ENCODE measurements at places on chromosomes 1 and 21.

- no peak for DNase-seq
Observed at GRCh38 chr1:184838504-184838951, 83.9 kb upstream of the EDEM3 start.

- no peak for DNase-seq
Observed at GRCh38 chr1:18870957-18871356, 11.5 kb upstream of the TAS1R2 start.

GRCh38 chr1:59057211-59057694 lies 239.6 kb upstream of the FGGY start:
- no peak for DNase-seq

DNA sequence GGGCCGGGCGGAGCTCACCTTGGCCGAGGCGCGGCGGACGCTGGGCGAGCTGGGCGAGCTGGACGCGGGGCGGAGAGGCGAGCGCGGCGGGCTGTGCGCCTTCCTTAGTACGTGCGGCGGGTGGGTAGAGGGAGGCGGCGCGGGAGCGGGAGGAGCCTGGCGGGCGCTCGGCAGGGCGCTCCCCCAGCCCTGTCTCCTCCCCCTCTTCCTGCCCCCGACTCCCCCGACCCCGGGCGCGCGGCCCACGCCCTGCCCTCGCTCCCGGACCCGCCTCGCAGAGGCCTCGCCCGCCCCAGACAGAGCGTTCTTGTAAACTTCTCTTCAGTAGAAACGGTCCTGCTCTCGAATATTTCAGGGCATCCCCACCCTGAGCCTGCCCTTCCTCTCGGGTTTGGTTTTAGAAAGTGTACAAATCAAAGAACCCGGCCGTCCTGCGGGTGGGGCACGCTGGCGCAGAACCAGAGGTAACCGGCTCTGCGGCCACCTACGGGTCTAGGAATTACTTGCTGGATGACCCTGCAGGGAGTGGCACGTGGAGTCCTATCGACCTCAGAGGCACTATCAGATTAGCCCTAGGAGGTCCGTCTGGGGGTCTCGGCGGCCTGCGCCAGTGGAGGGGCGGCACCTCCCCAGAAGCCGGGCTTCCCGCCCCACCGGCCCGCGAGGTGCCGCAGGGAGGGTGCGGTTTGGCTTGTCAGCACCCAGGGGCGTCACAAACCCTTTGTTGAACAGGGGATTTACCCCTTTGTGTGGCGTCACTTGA lies at the start of gene S100A10:
TSS of gene S100A10 (minus strand) at position 126 of the 763 bp plus-strand sequence. CDS start 7,629 bp downstream, outside the sequence.
- DNase-seq, result peak; percentile 92

DNA sequence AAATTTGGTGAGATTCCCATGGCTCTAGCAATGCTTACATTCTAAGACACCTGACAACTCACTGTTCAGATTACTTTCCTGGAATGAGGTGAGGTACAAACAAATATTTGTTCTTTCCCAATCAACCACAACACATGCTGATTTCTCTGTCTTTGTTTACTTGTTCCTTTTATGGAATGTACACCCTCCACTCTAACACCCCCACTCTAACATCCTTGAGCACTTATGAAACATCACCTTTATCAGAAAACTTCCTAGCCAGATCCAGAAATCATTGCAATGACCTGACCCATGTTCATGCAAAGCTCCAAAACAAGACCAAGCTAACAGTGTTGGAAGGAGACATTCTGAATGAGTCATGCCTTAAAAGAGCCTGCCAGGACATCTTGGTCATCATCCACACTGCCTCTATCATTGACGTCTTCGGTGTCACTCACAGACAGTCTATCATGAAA lies 35.5 kb downstream of the HSD3B1 start:
- no peak for DNase-seq

DNA sequence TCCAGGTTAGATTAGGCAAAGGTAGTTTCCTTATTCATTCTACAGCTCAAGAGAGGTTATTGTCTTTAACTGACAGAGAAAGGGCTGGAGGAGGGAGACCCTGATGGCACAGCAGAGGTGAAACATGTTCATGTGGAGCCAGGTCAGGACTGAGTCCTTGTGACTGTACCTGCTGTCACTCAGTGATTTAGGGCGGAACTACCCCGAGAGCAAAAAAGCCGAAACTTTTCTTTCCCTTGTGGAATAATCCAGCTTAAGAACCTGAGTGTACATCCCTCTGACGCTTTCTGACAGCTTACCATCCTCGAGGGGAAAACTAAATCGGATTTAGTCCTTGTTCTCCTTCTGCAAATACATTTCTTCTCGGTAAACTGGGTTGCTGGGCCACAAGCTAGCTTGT lies 273.2 kb downstream of the BACH1 start:
- no peak for DNase-seq

DNA sequence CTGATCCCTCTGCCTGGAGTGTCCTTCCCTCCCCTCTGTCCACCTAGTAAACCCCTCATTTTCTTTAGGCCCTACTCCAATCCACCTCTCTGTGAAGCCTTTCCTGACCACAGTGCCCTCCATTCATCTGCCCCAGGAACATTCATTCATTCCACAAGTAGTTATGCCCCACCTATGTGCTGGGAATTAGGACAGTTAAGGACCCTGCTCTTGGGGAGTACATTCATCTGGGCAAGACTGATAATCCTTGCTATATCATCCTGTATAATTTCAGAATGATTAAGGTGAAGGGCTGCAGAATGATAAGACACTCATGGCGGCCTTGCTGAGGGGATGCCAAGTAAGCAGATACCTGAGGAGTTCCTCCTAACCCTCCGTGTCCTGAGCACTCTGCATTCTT lies 10.3 kb upstream of the FAM20B start:
- DNase-seq, result no peak

DNA sequence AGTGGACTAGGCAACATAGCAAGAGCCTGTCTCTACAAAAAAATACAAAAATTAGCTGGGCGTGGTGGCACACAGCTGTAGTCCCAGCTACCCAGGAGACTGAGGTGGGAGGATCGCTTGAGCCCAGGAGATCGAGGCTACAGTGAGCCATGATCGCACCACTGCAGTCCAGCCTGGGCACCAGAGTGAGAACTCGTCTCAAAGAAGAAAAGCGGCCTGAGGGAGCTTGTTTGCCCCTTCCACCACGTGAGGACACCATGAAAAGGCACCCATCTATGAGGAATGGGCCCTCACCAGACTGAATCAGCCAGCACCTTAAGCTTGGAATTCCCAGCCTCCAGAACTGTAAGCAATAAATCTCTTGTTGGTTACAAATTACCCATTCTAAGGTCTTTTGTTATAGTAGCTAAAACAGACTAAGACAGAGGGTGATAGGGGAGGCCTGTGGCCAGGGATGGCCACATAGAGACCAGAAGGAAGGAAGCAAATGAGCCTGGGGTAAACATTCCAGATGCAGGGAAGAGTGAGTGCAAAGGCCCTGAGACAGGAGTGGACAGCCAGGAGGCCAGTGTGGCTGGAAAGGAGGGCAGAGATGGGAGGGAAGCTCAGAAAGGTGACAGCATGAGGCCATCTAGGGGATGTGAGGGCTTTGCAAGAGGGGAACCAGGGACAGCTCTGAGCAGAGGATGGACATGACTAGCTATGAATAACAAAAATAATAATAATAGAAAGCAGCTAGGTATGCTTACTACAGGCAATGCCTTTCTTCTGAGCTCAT lies 120.1 kb downstream of the MATN1 start:
- DNase-seq, result no peak

GRCh38 chr1:208209286-208209685 lies 34.9 kb downstream of the PLXNA2 start:
- DNase-seq, result no peak

- DNase-seq, result no peak
Observed at GRCh38 chr1:204523605-204524215, 7.5 kb downstream of the MDM4 start.

DNA sequence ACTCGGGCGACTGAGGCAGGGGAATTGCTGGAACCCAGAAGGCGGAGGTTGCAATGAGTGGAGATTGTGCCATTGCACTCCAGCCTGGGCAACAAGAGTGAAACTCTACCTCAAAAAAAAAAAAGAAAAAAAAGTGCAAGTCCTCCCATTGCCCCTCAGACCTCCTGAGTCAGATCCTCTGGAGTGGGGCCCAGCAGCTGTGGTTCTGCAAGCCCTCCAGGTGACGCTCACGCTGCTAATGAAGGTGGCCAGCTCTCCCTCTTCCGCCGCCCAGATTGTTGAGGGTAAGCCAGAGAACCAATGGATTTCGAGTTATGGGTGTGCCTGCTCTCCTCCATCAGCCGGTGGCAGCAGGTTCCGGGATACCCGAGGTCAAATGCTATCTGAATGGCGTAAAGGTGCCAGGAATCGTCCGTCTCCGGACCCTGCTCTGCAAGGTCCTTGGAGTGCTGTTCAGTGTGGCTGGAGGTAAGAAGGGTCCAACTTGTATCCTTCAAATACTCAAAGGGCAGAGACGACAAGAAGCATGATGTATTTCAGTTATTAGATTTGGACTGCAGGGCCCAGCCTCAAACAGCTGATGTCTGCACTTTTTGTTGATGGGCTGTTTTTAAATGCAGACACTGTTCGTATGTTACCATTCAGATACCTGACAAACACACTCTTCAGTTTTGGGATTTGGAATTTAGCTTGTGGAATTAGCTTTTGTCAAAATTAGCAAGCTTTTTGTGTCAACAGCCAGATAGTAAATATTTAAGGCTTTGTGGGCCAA lies 17.6 kb downstream of the CLCN6 start:
- peak; percentile 14 for DNase-seq

- DNase-seq, result no peak
Observed at GRCh38 chr1:161265305-161265704, 6.8 kb downstream of the PCP4L1 start.

GRCh38 chr1:54944610-54945392 lies 35.6 kb upstream of the TMEM61 start:
- peak; percentile 87 for DNase-seq

DNA sequence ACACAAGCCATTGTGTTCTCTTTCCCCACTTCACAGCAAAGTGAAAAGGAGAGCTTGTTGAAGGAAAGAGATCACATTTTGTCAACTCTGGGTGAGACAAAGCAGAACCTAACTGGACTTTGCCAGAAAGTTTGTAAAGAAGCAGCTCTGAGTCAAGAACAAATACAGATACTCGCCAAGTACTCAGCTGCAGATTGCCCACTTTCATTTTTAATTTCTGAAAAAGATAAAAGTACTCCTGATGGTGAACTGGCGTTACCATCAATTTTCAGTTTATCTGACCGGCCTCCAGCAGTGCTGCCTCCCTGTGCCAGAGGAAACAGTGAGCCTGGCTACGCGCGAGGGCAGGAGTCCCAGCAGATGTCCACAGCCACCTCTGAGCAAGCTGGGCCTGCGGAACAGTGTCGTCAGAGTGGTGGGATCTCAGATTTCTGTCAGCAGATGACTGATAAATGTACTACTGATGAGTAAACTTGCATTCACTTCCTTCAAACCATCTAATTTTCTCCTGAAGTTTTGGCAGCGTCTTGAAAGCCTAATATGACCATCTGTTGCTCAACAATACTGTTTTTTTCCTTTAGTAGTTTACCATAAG lies 43.7 kb downstream of the BACH1 start:
- DNase-seq, result peak; percentile 78

GRCh38 chr21:44293551-44294231 lies 6.2 kb upstream of the PFKL start:
- DNase-seq, result peak; percentile 74

DNA sequence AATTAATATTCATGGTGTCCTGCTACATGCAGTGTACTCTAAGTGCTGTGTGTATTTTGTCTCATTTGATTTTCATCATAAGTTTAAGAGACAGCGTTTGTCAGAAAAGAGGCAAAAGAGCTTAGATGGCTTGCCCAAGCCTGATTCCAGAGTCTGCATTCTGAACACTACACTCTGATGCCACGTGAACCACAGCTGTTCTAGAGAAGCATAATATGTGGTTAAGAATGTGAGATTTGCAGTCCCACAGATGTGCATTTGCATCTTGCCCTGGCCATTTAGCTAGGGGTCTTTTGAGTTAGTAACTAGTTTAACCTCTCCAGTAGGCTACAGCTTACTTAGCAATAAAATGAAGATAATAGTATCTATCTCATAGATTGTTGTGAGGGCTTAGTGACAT lies 9.2 kb upstream of the GADD45A start:
- no peak for DNase-seq

DNA sequence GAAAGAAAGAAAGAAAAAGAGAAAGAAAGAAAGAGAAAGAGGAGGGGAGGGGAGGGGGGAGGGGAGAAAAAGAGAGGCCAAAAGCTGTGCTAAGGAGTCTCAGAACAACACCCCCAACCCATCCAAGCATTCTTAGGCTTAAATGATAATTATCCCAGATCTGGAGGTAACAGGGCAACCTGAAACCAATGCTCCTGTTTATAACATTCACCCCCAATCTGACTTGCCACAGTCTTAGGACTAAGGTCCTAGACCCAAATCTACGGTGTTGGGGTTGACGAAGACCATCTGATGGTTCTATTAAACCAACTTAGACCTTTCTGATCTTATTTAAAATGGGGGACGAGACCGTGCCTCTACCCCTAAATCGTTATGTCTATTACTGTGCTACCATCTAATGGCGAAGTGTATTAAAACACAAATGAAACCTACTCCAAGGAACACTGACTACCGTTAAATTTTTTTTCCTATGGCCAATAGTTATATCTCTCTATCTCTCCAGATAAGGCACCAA lies 119.3 kb upstream of the CDC42BPA start:
- no peak for DNase-seq

- DNase-seq, result no peak
Observed at GRCh38 chr1:89337903-89338302, 26.0 kb upstream of the GBP6 start.

- no peak for DNase-seq
Observed at GRCh38 chr1:235802573-235803346, 63.9 kb downstream of the LYST start.

DNA sequence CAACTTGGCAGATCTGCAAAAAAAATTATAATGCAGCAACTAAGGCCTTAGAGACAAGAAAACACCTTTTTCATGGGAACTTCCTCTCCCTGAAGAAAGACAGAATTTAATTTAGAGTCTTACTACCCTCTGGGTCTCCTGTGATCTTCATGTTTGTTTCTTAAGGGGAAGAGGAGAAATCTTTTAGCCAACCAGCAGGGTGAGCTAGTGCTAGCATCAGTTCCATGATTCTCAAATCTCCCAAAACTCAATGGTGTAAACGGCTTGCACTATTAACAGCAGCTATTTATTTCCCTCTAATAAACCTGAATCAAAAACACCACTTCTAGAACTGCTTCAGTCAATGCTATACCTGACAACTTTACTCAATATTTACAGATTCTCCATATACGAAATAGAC lies 3.8 kb downstream of the ZNF644 start:
- no peak for DNase-seq
